Activated T-helper 2 cell treated with anti-CD3 and anti-CD28 coated beads, Interferon-gamma antibody, Interleukin-2, Interleukin-4, amounts not matched to agents 10 μg/mL and 5 μg/mL and 100 μg/mL, durations not matched to agents 14 hours and 24 hours and 36 hours (primary cell): ENCODE measurements at places on chromosomes 3 and 15.

- H3K36me3 ChIP-seq, result no peaks in the 10 kb centered on the region
- H3K27ac ChIP-seq, result no peak overlapping the region
- H3K4me3 ChIP-seq, result no peak overlapping the region
- peaks cover 6% of the 10 kb centered on the region for H3K4me1 ChIP-seq
- no peak for DNase-seq
These were observed 516.7 kb downstream of the NTRK3 start for GRCh38 chr15:87739866-87740265.

DNA sequence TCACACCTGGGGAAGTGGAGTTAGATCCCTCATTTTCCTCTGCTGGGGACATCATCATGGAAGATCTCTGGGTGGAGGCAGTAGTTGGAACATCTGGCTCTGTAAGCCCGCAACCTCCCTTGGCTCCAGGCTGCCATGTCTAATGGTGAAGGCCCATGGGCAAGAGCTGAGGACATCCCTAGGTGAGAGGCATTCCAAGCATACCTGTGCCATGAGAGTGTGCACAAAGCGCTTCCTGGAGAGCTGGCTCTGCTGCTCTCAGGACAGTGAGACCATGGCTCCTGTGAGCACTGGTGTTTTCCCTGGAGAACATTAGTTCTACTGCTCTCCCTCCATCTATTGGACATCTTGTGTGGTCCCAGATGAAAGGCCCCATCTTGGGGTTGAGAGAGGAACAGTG lies 7.7 kb downstream of the MAPKAPK3 start:
- no peaks in the 10 kb centered on the region for H3K27me3 ChIP-seq
- no peak for DNase-seq
- peak overlapping the region; percentile 74 for H3K4me3 ChIP-seq
- peaks cover 85% of the 10 kb centered on the region for H3K4me1 ChIP-seq
- peaks cover 80% of the 10 kb centered on the region for H3K36me3 ChIP-seq
- H3K27ac ChIP-seq, result peak overlapping the region; percentile 90

- peaks cover 41% of the 10 kb centered on the region for H3K4me1 ChIP-seq
- peak overlapping the region; percentile 18 for H3K4me3 ChIP-seq
- H3K27ac ChIP-seq, result peak overlapping the region; percentile 86
- DNase-seq, result no peak
These were observed 22.5 kb downstream of the POPDC2 start for GRCh38 chr3:119637679-119638477.

DNA sequence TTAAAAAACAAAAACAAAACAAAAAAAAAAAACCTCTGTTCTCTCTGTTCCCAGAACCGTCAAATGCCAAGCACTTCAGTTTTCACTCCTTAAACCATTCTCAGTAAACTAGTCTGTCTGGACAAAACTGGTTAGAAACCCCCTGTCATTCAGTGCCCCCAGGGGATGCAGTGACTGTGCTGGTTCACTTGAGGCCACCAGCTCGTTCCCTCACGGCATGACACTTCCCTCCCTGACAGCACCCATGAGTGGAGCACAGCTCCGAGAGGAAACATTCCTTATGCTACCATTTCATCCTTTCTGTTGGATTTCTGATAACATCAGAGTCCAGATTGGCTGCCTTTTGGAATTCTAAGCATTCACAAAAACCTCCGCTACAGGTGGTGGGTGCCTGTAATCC lies 244.0 kb upstream of the TPM1 start:
- H3K27ac ChIP-seq, result no peak overlapping the region
- no peaks in the 10 kb centered on the region for H3K4me1 ChIP-seq
- H3K27me3 ChIP-seq, result peaks cover 9% of the 10 kb centered on the region
- DNase-seq, result no peak

DNA sequence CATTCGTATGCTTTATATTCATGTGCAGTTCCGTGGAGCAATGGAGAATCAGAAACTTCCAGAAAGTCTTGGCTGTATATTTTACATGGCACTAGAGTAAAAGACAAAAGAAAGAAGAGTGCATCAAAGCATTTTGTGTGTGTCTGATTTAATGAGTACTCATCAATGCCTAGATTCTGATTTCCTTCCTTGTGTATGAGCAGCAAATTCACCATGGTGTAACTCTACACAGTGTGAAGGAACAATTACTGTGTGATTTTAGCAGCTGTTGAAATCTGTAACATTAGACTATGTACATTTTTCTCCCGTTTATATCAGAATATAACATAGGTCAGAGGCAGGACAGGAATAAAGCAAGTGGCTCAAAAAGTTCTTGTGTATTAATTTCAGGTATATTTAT lies 102.0 kb upstream of the TSC22D2 start:
- no peaks in the 10 kb centered on the region for H3K4me1 ChIP-seq
- no peak for DNase-seq
- H3K27ac ChIP-seq, result no peak overlapping the region
- H3K36me3 ChIP-seq, result no peaks in the 10 kb centered on the region
- H3K27me3 ChIP-seq, result peaks cover 42% of the 10 kb centered on the region
- H3K4me3 ChIP-seq, result no peak overlapping the region

- no peaks in the 10 kb centered on the region for H3K36me3 ChIP-seq
- H3K4me3 ChIP-seq, result no peak overlapping the region
- no peak overlapping the region for H3K27ac ChIP-seq
- H3K27me3 ChIP-seq, result no peaks in the 10 kb centered on the region
- no peak for DNase-seq
These were observed 229.1 kb downstream of the NR2F2 start for GRCh38 chr15:96559631-96560030.

- H3K27ac ChIP-seq, result no peak overlapping the region
- no peak overlapping the region for H3K4me3 ChIP-seq
- no peaks in the 10 kb centered on the region for H3K4me1 ChIP-seq
These were observed 207.0 kb upstream of the NSMCE3 start for GRCh38 chr15:29476503-29477080.

DNA sequence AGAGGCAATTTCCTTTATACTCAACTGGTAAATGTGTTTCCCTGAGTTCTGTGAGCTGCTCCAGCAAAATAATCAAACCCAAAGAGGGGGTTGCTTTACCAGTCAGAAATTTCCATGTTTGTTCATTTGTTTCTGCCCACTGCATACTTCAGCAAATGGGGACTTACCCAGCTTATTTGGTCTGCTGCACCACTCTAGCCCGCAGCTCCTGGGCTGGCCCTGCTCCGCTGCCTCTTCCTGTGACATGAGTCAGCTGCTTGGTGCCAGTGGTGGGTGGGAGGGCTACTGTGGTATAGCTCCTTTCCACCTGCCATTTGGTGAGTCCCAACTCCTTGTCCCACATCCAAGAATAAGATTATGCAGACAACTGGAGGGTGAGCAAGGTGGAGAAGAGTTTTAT lies 644.2 kb downstream of the MCTP2 start:
- H3K36me3 ChIP-seq, result no peaks in the 10 kb centered on the region
- no peaks in the 10 kb centered on the region for H3K27me3 ChIP-seq
- H3K27ac ChIP-seq, result no peak overlapping the region
- H3K4me1 ChIP-seq, result no peaks in the 10 kb centered on the region

GRCh38 chr3:46613313-46614005 lies 1.1 kb downstream of the FAM240A start:
- no peaks in the 10 kb centered on the region for H3K4me1 ChIP-seq
- no peaks in the 10 kb centered on the region for H3K36me3 ChIP-seq
- no peak overlapping the region for H3K4me3 ChIP-seq
- no peak for DNase-seq

DNA sequence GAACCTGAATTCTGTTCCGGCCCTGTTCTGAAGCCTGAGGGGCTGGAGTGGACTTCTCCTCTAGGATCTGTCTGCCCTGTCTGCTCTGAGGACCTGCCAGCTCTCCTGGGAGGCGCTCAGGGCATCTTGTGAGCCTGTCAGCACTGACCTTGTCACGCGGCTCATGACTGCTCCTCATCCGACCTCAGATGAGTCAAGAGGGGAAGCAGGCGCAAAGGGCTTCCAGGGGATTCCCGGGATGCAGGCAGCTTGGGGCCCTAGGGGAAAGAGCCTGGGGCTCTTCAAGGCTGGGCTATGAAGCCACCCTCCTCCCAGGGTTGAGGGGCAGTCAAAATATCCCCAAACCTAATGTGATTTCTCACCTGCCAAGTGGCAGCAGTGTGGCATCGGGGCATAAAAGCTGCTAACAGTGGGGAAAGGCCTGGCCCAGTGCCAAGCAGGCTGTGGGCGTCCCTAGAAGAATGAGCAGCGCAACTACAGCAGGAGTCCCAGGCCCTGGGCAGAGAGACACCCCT lies 27.6 kb upstream of the ANKDD1A start:
- no peaks in the 10 kb centered on the region for H3K27me3 ChIP-seq
- peaks cover 28% of the 10 kb centered on the region for H3K4me1 ChIP-seq
- peak overlapping the region; percentile 59 for H3K4me3 ChIP-seq
- H3K36me3 ChIP-seq, result no peaks in the 10 kb centered on the region
- H3K27ac ChIP-seq, result peak overlapping the region; percentile 90

- no peak overlapping the region for H3K27ac ChIP-seq
- DNase-seq, result no peak
- H3K4me1 ChIP-seq, result no peaks in the 10 kb centered on the region
- no peaks in the 10 kb centered on the region for H3K36me3 ChIP-seq
These were observed 66.9 kb downstream of the SLCO2A1 start for GRCh38 chr3:133962849-133963248.

GRCh38 chr3:62873761-62874710 lies 1.2 kb downstream of the CADPS start:
- peaks cover 35% of the 10 kb centered on the region for H3K27me3 ChIP-seq
- no peak overlapping the region for H3K4me3 ChIP-seq
- DNase-seq, result no peak
- H3K4me1 ChIP-seq, result no peaks in the 10 kb centered on the region

DNA sequence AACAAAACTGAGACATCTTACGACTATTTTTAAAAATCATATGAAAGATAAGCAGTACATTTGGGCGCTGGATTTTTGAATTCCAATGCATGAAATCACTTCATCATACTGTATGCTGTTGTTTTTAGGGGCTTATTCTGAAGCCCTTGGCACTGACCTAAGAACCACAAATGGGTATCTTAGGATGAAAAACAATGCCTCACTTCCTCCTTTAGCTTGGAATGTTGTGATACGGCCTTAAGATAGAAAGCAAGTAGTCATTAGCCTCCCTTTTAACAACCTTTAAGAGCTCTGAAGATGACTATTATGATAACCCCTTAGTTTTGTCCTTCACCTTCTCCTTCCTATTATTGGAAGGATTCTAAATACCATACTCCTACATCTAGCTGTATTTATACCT lies 289.8 kb downstream of the ARPP21 start:
- no peak overlapping the region for H3K4me3 ChIP-seq
- no peaks in the 10 kb centered on the region for H3K27me3 ChIP-seq
- H3K36me3 ChIP-seq, result no peaks in the 10 kb centered on the region
- no peaks in the 10 kb centered on the region for H3K4me1 ChIP-seq
- H3K27ac ChIP-seq, result no peak overlapping the region

GRCh38 chr15:47806008-47806407 lies 88.7 kb downstream of the SEMA6D start:
- no peaks in the 10 kb centered on the region for H3K4me1 ChIP-seq
- H3K4me3 ChIP-seq, result no peak overlapping the region
- H3K27ac ChIP-seq, result no peak overlapping the region
- no peak for DNase-seq
- H3K27me3 ChIP-seq, result peaks cover 25% of the 10 kb centered on the region
- no peaks in the 10 kb centered on the region for H3K36me3 ChIP-seq

DNA sequence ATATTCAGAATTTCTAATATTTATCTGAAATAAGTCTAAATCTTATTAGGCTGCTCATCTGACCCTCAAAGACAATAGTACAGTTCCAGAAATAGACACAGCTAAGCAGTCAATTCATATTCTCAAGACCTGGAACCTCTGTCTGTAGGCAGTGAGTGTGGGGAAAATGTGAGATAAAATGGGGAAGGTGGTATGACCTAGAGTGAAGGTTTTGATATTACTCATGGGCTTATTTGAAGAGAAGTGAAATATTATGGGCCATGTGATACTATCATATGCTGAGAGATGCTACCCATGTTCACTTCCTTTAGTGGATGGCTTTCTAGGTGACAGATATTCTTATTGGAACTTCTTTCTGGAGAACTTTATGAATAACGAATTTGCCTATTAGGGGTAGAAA lies 33.5 kb downstream of the TGFBR2 start:
- no peak overlapping the region for H3K4me3 ChIP-seq
- no peak for DNase-seq
- peak overlapping the region; percentile 88 for H3K27ac ChIP-seq
- H3K27me3 ChIP-seq, result no peaks in the 10 kb centered on the region

DNA sequence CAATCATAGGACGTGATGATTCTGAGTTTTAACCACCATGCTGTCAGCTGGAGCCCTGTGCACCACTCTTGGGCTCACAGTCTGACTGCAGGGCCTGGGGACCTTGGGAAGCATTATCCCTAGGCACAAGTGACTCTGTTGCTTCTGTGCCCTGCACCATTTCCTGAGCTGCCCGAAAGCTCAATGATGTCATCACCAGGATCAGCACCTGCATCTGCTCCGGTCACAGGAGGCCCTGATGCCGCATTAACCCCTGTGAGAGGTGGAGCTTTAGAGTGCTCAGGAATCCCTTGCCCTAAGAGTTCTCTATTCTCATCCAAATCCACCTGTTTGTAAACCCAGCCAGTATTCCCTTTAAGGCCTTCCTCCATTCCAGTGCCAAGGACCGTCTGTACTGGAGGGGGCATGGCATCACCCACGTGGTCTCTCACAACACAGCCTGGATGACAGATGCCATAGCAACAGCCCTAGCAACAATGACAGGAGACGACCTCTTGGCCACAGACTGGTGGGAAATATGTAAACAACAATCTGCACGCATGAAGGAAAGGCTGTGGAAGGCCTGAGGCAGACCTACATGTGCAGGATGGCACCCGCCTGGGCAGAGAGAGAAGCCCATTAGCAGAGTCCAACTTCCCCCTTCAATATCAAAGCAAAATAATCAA lies 37.9 kb downstream of the NTRK3 start:
- DNase-seq, result no peak
- H3K36me3 ChIP-seq, result no peaks in the 10 kb centered on the region
- H3K27me3 ChIP-seq, result no peaks in the 10 kb centered on the region
- H3K27ac ChIP-seq, result no peak overlapping the region
- H3K4me1 ChIP-seq, result no peaks in the 10 kb centered on the region

GRCh38 chr3:193982258-193982659 lies 153.7 kb upstream of the HES1 start:
- peaks cover 46% of the 10 kb centered on the region for H3K27me3 ChIP-seq
- DNase-seq, result no peak
- H3K4me3 ChIP-seq, result no peak overlapping the region

GRCh38 chr15:48089702-48090101 lies 31.1 kb upstream of the SLC24A5 start:
- no peak overlapping the region for H3K27ac ChIP-seq
- H3K36me3 ChIP-seq, result no peaks in the 10 kb centered on the region
- H3K27me3 ChIP-seq, result no peaks in the 10 kb centered on the region
- no peak overlapping the region for H3K4me3 ChIP-seq

- DNase-seq, result no peak
- H3K27ac ChIP-seq, result peak overlapping the region; percentile 96
- H3K4me1 ChIP-seq, result peaks cover 16% of the 10 kb centered on the region
- H3K4me3 ChIP-seq, result peak overlapping the region; percentile 92
- no peaks in the 10 kb centered on the region for H3K27me3 ChIP-seq
These were observed 595 bp downstream of the DPH6 start for GRCh38 chr15:35545316-35545823.
